ENCODE measurements at places on chromosomes 5 and 9.

DNA sequence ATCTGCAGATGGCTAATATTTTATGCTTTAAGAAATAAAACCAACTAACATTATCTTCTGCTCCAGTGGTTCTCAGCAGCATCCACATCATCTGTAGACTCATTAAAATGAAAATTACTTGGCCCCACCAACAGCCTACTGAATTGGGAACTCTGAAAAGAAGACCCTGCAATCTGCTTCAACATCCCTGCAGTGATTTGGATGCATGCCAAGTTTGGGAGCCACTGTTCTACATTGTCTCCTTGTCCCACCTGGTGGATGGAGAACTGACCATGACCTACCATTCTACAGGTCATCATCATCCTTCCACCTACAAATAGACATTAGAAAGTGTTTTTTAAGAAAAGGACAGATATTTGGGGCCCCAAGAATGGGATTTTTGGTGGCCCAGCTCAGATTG is 71.1 kb downstream of the ACER2 start:
- no peak for DNase-seq

- no peak for DNase-seq
Observed at GRCh38 chr5:149940077-149940574, 4.5 kb downstream of the PDE6A start.

DNA sequence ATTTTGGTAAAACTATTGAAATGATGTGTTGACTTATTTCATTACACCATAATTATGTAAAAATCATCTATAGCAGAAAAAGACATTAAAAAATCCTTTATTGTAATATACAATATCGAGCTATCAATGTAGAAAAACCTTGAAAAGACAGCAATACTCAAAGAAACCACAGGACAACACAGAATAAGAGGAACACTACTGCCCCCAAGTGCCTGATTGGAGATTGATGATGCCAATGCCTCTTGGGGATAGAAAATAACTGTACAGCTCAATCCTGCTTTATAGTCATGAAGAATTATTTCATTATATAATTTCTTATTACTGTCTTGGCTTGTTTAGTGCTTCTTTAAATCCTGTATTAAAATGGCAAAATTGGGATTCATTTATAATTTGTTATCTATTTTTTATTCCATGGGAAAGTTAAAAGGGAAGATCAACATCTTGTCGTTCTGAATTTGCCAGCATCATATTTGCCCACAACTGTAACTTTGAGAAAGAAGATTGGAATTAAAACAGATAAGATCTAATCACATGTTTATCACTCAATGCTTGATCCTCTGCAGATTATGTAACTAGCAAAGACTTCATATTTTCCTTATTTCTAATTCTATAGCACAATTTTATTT is 337.5 kb downstream of the CDH9 start:
- DNase-seq, result no peak

- no peak for DNase-seq
Observed at GRCh38 chr5:178389026-178389729, 156.6 kb upstream of the PHYKPL start.

DNA sequence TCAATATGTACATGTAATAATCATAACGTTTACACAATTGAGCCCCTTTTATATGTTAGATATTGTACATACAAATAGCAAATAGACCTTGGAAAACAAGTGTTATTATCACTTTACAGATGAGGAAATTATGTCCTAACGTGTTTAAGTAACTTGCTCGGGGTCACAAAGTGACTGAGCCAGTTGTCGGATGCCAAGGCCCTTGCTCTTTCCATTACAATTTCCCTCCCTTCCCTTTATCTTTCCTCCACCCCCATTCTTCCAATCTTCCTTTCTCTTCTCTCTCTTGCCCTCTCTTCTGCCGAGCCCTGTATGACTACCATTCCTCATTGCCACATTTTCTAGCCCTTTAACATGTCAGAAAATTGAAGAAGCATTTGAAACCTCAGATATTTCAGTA is 34.4 kb upstream of the RAD23B start:
- DNase-seq, result no peak

DNA sequence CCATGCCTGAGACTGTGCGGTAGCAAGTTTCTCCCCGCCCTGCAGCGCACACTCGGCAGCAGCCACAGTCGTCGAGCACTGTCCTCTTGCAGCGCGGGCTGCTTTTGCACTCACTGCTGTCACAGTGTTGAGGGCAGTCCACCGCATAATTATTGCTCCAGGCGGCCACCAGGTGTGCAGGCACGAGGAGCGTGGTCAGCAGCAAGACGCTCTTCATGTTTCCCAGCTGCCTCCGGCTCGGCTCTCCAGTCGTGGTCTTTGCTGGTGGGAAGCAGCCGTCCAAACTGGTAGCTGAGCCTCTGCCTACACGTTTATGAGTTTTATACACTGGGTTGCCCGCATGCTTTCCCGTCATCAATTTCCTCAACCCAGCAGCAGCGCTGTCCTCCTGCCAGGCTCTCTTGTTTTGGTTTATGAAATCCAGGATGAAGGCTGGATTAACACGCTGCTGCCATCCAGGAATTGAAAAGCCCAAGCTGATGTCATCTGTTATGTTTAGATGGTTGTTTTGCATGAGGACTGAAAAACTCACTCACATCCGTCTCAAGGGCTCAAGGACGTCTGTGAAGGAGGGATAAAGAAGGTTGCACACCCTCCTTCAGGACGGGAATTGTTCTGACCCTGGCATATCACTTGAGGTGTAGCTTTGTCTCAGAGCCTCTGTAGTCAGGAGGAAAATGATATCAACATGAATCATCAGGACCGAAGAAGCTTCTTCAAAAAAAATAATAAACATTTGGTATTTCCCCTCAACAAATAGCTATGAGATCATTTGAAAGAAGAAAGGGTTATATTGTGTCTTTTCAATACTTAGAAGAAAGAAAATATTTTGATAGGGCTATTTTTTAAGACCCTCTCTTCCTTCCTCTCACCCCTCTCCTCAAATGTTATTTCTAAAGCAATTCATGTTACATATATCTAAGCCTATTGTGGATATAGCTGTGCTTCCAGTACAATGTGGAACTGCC is at the start of gene ESM1:
TSS of gene ESM1 (minus strand) at position 293 of the 968 bp plus-strand sequence. CDS start at position 217, 76 bp downstream.
- DNase-seq, result no peak

GRCh38 chr9:111978616-111979015 is 82.0 kb downstream of the UGCG start:
- DNase-seq, result no peak

DNA sequence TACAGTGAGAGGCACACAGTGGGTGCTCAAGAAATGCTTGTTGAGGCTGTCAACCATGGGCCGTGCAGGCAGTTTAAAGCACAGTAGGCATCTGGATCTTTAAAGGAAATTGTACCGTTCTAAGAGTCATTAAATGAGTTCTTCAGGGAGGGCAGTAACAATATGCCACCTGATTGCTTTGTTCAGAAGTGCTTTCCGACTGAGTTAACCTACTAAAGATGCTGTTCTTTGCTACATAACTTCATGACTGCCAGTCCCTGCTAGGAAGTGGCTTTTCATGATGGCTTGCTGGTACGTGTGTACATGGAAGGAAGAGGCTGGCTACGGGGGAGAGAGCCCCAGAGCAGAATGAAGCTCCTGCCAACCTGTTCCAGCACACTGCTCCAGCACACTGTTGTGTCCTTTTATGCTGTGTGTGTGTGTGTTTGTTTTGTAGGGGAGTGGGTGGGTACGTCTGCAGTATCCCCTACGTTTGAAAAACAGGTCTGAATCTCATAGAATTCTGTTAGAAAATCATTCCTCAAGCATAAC is 41.9 kb upstream of the PPP2R2B start:
- DNase-seq, result no peak
